MCF 10A (cell line): ENCODE measurements at places on chromosomes 4 and X. TPM values are rescaled to one million over a fixed set of nuclear protein-coding genes. Genes with fewer than 3 reads are reported as not detected.

MAGED4B gene
- not detected in 2 replicates for total RNA-seq

ADH1A gene
- total RNA-seq, result 0.21 TPM in 1 of 2 replicates, not detected in the other

VCX3A gene
- total RNA-seq, result not detected in 2 replicates

BEND2 gene
- total RNA-seq, result not detected in 2 replicates

KLHL13 gene
- 0.59 and 1.6 TPM in 2 replicates for total RNA-seq

IL13RA2 gene
- total RNA-seq, result 0.23 and 0.54 TPM in 2 replicates

ACTRT1 gene
- total RNA-seq, result not detected in 2 replicates

ZRSR2 gene
- total RNA-seq, result 17.0 and 20.3 TPM in 2 replicates

DCAF8L2 gene
- not detected in 2 replicates for total RNA-seq

ANXA10 gene
- not detected in 2 replicates for total RNA-seq

GRCh38 chr4:99207911-99208718, 10.9 kb downstream of the ADH6 start:
- H3K36me3 ChIP-seq, result no peaks in the 10 kb centered on the region
- no peak for DNase-seq
- H3K27me3 ChIP-seq, result no peaks in the 10 kb centered on the region
- H3K4me3 ChIP-seq, result no peak overlapping the region
- peaks cover 8% of the 10 kb centered on the region for H3K4me1 ChIP-seq

DNA sequence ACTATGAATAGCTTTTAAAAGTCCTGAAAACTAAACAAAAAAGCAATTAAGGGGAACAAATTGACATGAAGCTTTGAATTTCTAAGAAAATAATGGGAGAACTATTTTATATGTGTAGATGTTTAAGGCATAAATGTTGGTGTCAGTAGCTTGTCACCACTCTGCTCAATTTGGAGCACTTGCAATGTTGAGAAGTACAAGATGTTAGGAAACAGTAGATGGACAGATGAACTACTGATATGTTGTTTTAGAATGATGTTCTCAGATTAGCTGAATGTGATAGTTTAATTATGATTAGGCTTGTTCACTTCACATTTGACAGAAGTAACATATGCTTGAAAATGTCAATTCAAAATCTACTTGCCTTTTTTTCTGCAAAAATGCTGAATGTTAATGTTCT, 525.7 kb upstream of the IGFBP7 start:
- DNase-seq, result no peak
- H3K4me1 ChIP-seq, result peaks cover 16% of the 10 kb centered on the region
- no peak overlapping the region for H3K27ac ChIP-seq
- no peaks in the 10 kb centered on the region for H3K27me3 ChIP-seq
- no peaks in the 10 kb centered on the region for H3K36me3 ChIP-seq

GRCh38 chrX:5898463-5898862, 330.2 kb downstream of the NLGN4X start:
- H3K27ac ChIP-seq, result no peak overlapping the region
- no peak overlapping the region for H3K4me3 ChIP-seq
- H3K36me3 ChIP-seq, result peaks cover 10% of the 10 kb centered on the region

- no peak overlapping the region for H3K27ac ChIP-seq
- H3K36me3 ChIP-seq, result no peaks in the 10 kb centered on the region
- DNase-seq, result peak; percentile 0
- H3K4me1 ChIP-seq, result peaks cover 16% of the 10 kb centered on the region
Measured at GRCh38 chrX:66680451-66680850, 41.6 kb upstream of the EDA2R start.

- no peaks in the 10 kb centered on the region for H3K4me1 ChIP-seq
- H3K27me3 ChIP-seq, result no peaks in the 10 kb centered on the region
- no peak overlapping the region for H3K4me3 ChIP-seq
- H3K27ac ChIP-seq, result no peak overlapping the region
- no peaks in the 10 kb centered on the region for H3K36me3 ChIP-seq
Measured at GRCh38 chr4:80900908-80901307, 129.6 kb upstream of the BMP3 start.

DNA sequence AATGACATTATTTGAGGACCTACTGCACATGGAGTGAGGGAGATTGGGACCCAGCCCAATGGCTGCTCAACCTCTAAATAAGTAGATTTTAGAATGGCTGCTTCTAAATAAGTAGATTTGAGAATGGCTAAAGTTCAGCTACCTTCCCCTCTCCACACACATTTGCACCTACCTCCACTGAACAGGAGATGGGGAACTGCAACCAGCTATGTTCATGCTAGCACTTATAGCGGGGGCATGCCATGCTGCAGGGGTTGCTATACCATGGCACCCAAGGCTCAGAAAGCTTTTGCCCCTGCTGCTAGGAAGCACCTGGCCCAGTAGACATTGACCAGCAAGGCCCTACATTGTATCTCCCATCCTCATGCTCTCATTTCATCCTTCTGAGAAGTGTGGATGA, 70.2 kb upstream of the MAOA start:
- no peaks in the 10 kb centered on the region for H3K36me3 ChIP-seq
- DNase-seq, result no peak
- peaks cover 15% of the 10 kb centered on the region for H3K4me1 ChIP-seq

DNA sequence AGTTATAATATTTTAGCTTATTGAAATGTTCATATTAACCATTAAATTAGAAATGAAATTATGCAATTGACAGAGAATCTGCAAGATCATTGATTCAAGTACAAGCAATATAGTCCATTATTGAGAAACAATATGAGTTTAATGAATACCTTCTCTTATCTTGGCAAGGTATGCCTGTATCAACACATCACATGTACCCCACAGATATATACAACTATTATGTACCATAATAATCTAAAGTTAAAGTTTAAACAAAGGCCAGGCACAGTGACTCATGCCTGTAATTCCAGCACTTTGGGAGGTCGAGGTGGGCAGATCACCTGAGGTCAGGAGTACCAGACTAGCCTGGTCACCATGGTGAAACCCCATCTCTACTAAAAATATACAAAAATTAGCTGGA, 514.7 kb downstream of the PCDH7 start:
- H3K27ac ChIP-seq, result peak overlapping the region; percentile 62
- H3K36me3 ChIP-seq, result no peaks in the 10 kb centered on the region
- peaks cover 6% of the 10 kb centered on the region for H3K4me1 ChIP-seq
- H3K27me3 ChIP-seq, result no peaks in the 10 kb centered on the region

DNA sequence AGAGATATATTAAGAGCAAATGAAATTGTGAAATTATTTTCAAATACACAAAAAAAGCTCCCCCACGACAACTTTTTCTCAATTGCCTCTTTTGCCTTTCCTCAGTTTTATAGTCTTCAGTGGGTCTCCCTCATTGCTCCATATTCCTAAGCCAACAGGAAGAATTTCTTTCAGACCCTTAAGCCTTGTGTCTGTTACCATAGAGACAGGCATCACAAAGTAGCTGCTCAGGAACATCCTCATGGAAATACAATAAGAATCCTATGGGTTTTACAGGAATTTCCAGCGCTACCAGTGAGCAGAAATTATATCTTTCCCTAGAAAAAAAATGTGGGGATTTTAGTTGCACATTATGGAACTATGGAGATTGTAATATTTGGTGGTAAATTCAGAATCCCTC, 121.9 kb upstream of the DMD start:
- no peak overlapping the region for H3K27ac ChIP-seq
- no peak for DNase-seq
- no peaks in the 10 kb centered on the region for H3K4me1 ChIP-seq
- H3K4me3 ChIP-seq, result no peak overlapping the region
- no peaks in the 10 kb centered on the region for H3K36me3 ChIP-seq

- no peak overlapping the region for H3K4me3 ChIP-seq
- H3K27me3 ChIP-seq, result no peaks in the 10 kb centered on the region
- H3K4me1 ChIP-seq, result no peaks in the 10 kb centered on the region
Measured at GRCh38 chr4:56531823-56532222, 26.2 kb downstream of the ARL9 start.

DNA sequence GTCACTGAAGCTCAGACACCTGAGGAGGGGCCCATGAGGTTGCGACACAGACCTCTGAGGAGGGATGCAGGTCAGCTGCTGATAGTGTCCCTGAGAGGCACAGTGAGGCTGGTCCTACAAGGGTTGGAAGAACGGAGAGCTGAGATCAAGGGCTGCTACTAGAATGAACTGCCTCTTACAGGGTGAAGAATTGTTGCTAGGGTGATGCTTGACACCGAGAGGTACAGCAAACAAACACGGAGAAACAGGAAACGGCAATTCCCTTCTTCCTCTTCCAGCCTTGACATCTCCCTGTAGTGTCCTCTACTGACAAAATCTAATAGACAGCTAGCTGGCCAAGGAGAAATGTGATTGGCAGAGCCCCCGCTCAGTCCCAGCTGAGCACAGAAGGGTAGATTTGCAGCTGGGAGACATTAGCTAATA, 11.8 kb upstream of the HPGDS start:
- H3K4me1 ChIP-seq, result peaks cover 11% of the 10 kb centered on the region
- H3K4me3 ChIP-seq, result no peak overlapping the region
- H3K27ac ChIP-seq, result no peak overlapping the region
- no peaks in the 10 kb centered on the region for H3K36me3 ChIP-seq
- no peaks in the 10 kb centered on the region for H3K27me3 ChIP-seq

DNA sequence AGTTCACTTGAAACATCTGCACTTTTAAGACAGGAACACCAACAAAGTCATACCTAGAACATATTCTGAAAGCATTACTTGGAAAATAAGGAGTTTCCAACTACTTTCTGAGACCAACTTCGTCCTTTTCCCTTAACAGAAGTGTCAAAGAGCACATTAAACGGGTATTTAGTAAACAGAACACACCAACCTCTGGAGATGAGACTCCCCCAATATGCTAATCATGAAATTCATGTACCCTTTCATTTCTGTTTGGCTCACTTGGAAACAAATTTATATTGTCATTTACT, 69.2 kb downstream of the NOCT start:
- H3K4me1 ChIP-seq, result peaks cover 15% of the 10 kb centered on the region
- no peaks in the 10 kb centered on the region for H3K27me3 ChIP-seq
- H3K4me3 ChIP-seq, result peak overlapping the region; percentile 97
- peaks cover 22% of the 10 kb centered on the region for H3K36me3 ChIP-seq
- no peak for DNase-seq
- H3K27ac ChIP-seq, result peak overlapping the region; percentile 95

DNA sequence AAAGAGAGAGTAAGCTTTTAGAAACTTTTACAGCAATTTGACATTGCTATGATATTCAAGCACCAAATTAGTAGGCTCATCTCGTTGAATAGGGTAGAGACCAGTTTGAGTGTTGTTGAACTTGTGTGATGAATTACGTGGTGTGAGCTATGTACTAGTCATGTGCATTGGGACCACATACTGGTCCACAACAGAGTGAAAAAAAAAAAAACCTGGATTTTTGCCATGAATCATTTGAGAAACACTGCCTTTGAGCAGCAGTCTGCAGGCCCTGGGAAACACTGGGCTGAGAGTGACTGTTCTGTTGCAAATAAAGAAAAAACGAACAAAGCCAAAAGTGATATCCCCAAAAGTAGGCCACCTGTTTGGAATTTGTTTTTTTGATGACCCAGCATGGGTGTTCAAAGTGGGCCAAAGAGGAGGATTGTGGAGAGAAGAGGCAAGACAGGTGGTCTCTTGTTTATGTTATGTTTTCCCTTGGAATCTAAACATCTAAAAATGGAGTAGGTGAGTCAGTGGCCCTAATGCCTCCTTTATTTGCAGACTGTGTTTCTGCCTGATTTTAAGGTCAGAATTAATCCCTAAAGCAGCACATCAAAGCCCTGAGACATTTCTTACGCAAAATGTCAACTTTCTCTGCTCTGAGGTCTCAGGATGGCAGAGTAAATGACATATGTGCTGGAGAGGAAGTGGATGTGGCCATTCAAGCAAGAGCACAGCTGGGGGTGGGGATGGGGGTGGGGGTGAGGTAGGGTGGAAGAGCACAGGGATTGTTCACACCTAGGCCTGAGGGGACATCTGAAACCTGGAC, 33.5 kb downstream of the TAF7L start:
- H3K27me3 ChIP-seq, result peaks cover 55% of the 10 kb centered on the region
- H3K4me1 ChIP-seq, result no peaks in the 10 kb centered on the region
- no peak for DNase-seq
- no peaks in the 10 kb centered on the region for H3K36me3 ChIP-seq
- no peak overlapping the region for H3K4me3 ChIP-seq
- H3K27ac ChIP-seq, result no peak overlapping the region

GRCh38 chrX:72392042-72392441, 86.3 kb upstream of the CITED1 start:
- H3K4me1 ChIP-seq, result peaks cover 6% of the 10 kb centered on the region
- no peaks in the 10 kb centered on the region for H3K36me3 ChIP-seq
- DNase-seq, result no peak
- no peak overlapping the region for H3K4me3 ChIP-seq
- peaks cover 78% of the 10 kb centered on the region for H3K27me3 ChIP-seq

DNA sequence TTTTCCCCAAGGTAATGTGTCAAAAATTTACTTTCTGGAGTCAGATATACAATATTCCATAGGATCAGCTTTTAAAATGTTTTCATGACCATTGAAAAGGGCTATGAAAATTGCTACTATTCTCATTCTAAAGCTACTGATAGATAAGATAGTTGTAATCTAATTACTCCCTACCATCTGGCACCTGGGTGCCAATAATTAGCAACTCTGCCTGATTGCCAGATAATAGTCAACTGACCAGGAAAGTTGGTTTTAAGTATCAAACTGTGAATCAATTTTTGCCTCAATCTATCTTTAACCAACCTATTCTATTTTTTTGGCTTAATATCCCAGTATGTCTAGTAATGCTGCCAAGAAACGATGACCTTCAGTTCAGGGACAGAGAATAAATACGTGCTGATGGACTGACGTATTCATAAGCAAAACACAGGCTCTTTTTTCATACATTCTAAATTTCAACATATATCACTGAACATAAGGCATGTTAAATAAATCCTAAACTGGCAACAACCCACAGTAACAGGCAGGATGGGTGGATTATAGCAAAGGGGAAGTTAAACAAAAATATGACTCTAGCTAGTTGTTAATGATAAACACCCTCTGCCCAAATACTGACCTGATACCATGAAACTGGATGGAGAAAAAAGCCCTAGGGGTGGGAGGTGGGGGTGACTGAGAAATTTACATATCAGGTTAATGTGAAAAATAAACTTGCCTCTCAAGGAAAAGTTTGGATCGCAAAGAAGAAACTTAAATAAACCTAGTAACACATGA, 18.2 kb downstream of the SH3RF1 start:
- no peak overlapping the region for H3K27ac ChIP-seq
- peaks cover 58% of the 10 kb centered on the region for H3K4me1 ChIP-seq
- no peak overlapping the region for H3K4me3 ChIP-seq

- no peaks in the 10 kb centered on the region for H3K36me3 ChIP-seq
- no peaks in the 10 kb centered on the region for H3K4me1 ChIP-seq
- no peak overlapping the region for H3K27ac ChIP-seq
- no peaks in the 10 kb centered on the region for H3K27me3 ChIP-seq
- H3K4me3 ChIP-seq, result no peak overlapping the region
- DNase-seq, result peak; percentile 15
Measured at GRCh38 chrX:138765051-138765450, 53.5 kb upstream of the FGF13 start.

- H3K27ac ChIP-seq, result no peak overlapping the region
- H3K4me1 ChIP-seq, result no peaks in the 10 kb centered on the region
- H3K4me3 ChIP-seq, result no peak overlapping the region
- no peaks in the 10 kb centered on the region for H3K27me3 ChIP-seq
- H3K36me3 ChIP-seq, result no peaks in the 10 kb centered on the region
Measured at GRCh38 chr4:57672846-57673433, 562.8 kb upstream of the IGFBP7 start.

- no peak overlapping the region for H3K4me3 ChIP-seq
- H3K4me1 ChIP-seq, result peaks cover 35% of the 10 kb centered on the region
- H3K36me3 ChIP-seq, result no peaks in the 10 kb centered on the region
- H3K27ac ChIP-seq, result peak overlapping the region; percentile 60
- DNase-seq, result peak; percentile 60
Measured at GRCh38 chr4:94974773-94975172, 217.0 kb downstream of the BMPR1B start.

- peaks cover 35% of the 10 kb centered on the region for H3K4me1 ChIP-seq
- peak overlapping the region; percentile 27 for H3K27ac ChIP-seq
- H3K4me3 ChIP-seq, result no peak overlapping the region
- peaks cover 20% of the 10 kb centered on the region for H3K36me3 ChIP-seq
- peak; percentile 63 for DNase-seq
Measured at GRCh38 chr4:112277220-112277619, 8.5 kb downstream of the TIFA start.

GRCh38 chrX:10597871-10598270, 22.5 kb downstream of the MID1 start:
- DNase-seq, result peak; percentile 61
- no peaks in the 10 kb centered on the region for H3K36me3 ChIP-seq
- no peak overlapping the region for H3K4me3 ChIP-seq
